ENCODE measurements at places on chromosomes 6 and 20.

- no peak for DNase-seq
Observed at GRCh38 chr6:39049575-39050283, 1.1 kb downstream of the GLP1R start.

DNA sequence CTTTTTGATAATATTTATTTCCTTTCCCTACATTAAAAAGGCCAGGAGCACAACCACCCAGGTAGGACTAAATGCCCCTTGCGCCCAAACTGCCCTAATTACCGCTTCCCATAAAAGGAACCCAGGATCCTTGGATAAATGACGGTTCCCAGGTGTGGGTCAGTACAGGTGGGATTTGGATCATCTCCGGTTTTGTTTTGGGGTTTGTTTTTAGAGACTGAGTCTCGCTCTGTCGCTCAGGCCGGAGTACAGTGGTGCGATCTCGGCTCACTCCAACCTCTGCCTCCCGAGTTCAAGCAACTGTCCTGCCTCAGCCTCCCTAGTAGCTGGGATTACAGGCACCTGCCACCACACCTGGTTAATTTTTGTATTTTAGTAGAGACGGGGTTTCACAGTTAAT is 28.4 kb downstream of the ZNF217 start:
- no peak for DNase-seq

DNA sequence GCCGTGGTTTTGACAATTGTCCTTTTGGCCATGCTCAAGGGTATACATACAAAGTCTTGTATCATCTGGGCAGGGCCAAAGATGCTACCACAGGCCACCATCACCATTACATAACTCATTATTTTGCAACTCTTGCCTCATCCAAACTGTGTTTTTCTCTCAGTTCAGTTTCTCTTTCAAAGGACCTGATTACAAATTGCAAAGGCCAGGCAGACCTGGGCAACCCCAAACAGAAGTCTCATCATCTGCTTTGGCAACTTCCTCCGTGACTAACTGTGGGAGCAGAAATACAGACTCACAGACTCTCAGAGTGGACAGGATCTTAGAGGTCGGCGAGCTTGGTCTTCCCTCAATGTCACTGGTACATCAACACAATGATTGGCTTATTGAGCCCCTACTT is 117.8 kb upstream of the NEDD9 start:
- DNase-seq = no peak

GRCh38 chr20:57618091-57618763 is 2.0 kb downstream of the ZBP1 start:
- DNase-seq = peak; percentile 29

- DNase-seq = no peak
Observed at GRCh38 chr20:38828514-38829295, 23.2 kb downstream of the PPP1R16B start.

DNA sequence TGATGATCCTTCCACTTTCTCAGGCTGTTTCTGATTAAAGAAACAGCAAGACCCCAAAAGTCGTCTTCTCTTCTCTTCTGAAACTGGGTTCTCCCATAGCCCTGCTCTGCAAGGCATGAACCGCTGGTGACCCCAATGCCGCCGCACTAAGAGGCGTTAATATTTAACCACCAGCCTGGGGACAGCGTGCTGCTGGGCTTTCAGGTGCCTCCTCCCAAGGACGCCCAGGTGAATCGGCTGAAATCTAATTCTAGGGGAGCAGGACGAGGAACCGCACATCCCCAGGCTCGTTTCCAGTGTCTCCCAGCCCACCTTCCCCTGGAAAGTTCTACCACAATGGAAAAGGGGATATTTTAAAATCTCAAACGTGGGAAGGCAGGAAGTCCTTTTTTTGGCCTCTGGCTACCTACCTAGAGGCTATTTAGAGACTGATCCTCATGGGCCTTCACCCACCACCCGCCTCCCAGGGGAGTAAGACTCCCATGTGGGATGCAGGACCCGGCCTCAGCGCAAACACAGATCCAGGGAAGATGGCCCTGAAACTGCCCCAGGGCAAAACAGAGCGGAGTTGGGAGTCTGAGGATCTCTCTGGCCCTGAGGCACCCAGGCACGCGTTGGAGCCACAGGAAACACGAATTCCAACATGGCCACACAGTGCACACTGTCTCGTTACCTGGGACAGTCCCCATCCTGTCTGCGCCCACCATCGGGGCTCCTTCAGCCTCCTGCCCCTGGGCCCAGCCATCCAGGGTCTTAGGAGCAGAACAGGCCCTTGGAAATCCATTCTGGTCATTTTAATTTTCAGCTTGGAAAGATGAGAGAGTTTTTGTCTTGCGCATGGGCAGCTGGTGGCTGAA is 56.2 kb downstream of the BMP7 start:
- DNase-seq = no peak

- no peak for DNase-seq
Observed at GRCh38 chr20:59001449-59002171, 5.4 kb downstream of the CTSZ start.

- no peak for DNase-seq
Observed at GRCh38 chr20:37081717-37082289, 14.0 kb downstream of the RBL1 start.

- DNase-seq = no peak
Observed at GRCh38 chr20:14583413-14583812, 246.0 kb upstream of the FLRT3 start.

DNA sequence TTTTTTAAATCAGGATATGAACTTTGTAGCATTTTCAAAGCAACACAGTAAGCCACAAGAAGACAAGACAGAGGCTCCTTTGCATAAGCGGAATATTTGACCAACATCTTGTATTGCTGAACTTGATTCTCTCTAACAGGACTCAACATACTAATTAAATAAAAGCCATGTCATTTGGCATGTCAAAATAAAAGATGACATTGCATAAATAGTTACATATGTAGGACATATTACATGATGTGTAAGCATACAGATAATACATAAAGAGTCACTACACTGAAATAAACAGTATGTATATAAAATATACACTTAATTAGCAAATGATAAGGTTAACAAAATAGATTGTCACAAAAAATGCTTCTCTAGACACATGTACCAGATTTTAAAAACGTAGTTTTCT is 62.2 kb downstream of the REPS1 start:
- DNase-seq = no peak

GRCh38 chr6:120211955-120212792 is 862.6 kb upstream of the MAN1A1 start:
- DNase-seq = no peak

DNA sequence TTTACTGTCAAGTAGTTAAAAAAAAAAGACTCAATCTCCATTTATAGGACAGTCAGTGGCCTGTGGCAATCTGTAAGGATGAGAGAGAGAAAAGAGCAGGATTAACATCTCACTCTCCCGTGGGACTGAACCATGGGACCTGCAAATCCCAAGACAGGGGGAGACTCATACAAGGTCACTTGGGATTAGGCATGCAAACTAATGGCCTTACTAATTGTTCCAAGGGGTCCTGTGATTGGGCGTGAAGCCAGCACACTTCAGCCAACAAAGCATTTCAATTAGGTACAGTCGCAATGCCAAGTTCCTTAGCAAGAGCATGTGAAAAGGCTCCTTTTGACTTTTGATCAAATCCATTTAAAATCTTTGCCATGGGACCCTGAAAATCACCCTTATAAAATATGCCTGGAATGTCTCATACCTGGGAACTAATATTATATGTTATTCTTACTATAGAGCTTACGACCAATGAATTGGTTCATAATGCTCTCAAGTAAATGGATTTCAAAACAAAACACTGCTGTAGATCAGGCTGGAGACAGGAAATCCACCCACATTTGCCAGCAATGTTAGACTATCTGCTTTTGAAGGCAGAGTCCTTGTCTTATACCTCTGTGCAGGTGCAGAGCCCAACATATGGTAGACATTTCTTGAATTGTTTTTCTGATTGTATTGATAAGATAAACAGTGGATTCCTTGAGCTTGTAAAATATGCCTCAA is 412.5 kb downstream of the GJA1 start:
- DNase-seq = no peak

- no peak for DNase-seq
Observed at GRCh38 chr6:15862810-15863209, 200.0 kb upstream of the DTNBP1 start.

GRCh38 chr6:147170269-147170668 is 33.9 kb upstream of the STXBP5 start:
- no peak for DNase-seq

- no peak for DNase-seq
Observed at GRCh38 chr6:12148841-12149240, 136.7 kb downstream of the HIVEP1 start.
